ENCODE measurements at places on chromosomes 3 and 15.
A peak's percentile ranks its signal among the peaks of the same experiment; 100 is the strongest.

DNA sequence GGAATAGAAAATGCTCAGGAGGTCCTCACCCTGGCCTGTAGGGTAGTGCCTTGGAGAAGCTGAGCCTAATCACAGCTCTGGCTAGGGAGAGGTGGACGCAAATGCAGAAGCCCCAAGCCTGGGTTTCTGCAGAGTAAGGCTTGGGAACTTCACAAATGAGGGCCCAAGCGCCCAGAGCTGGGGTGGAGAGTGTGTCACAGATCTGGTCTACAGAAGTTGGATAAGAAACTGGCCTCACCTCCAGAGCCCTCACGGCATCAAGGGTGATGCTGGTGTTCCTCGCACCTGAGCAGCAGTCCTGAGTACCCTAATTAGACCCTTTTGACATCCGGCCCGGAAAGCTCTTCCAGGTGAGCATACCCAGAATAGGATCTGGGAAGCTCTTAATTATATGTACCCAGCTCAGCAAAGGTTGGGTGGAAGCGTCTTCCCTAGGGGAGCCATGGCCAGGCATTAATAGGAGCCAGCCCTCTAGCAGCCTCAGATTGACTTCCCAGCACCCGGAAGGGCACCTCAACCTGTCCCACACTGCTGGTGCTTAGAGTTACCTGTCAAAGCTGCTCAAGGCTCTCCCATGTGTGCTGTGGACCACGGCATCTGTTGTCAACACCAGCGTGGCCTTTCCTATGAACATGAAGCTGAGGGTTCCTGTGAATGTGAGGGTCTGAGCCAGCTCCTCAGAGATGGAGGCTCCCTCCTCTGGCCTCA, 31.8 kb downstream of the RBM5 start:
- no peak for DNase-seq

DNA sequence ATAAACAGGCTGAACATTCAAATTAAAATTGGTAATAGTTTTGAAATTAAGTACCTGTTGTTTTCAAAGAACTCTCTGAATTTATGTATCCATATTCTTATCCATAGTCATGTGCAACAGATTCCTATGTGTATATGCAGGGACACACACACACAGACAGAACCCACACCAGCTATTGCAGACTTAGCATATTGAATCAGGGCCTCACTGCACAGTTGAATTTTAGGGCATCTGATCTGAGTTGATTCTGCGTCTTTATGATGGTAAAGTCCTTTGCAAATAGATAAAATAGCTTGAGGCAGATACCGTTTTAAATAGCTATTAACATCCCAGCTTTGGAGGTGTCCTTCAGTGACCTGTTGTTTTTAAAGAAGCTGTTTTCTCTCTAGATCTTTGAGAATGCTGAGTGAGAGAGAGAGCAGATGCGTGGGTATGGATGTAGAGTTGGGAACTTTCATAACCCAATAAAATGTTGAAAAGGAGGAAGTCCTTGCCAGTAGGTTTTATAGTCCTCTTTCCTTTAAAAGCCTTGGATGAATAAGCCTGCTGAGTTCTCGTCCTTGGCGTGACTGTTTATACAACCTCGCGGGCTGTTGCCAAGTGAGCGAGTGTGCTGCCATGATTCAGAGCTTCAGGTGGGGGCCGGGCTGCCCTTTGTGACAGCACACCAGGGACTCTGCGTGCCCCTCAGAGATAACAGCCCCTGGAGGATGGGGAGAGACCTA, 18.3 kb downstream of the MYZAP start:
- no peak for DNase-seq

- no peak for DNase-seq
Measured at GRCh38 chr3:10629671-10630040, 124.3 kb upstream of the ATP2B2 start.

DNA sequence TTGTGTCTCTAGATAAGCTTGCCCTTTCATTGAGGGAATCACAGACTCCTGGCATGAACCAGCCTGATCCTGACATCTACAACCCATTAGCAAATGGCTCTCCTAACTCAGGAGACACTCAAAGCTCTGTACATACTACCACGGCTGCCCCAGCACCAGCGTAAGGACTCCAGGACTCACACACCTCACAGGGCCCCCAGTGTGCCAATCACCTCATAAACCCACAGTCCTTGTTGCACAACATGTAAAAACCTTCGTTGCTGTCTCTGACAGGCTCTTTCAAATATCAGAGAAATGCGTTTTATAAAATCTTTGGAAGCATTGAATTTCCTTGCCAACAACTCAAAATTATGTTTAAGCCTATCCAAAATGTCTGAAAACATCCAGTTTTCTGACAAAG, 7.3 kb downstream of the FYCO1 start:
- no peak for DNase-seq

GRCh38 chr15:82677720-82678323, 30.7 kb upstream of the CPEB1 start:
- peak; percentile 25 for DNase-seq

- no peak for DNase-seq
Measured at GRCh38 chr3:58625196-58625824, 41.3 kb downstream of the FAM3D start.

- no peak for DNase-seq
Measured at GRCh38 chr15:39332846-39333245, 248.0 kb upstream of the THBS1 start.

- DNase-seq = no peak
Measured at GRCh38 chr3:101637451-101637850, 39.5 kb downstream of the ZBTB11 start.

DNA sequence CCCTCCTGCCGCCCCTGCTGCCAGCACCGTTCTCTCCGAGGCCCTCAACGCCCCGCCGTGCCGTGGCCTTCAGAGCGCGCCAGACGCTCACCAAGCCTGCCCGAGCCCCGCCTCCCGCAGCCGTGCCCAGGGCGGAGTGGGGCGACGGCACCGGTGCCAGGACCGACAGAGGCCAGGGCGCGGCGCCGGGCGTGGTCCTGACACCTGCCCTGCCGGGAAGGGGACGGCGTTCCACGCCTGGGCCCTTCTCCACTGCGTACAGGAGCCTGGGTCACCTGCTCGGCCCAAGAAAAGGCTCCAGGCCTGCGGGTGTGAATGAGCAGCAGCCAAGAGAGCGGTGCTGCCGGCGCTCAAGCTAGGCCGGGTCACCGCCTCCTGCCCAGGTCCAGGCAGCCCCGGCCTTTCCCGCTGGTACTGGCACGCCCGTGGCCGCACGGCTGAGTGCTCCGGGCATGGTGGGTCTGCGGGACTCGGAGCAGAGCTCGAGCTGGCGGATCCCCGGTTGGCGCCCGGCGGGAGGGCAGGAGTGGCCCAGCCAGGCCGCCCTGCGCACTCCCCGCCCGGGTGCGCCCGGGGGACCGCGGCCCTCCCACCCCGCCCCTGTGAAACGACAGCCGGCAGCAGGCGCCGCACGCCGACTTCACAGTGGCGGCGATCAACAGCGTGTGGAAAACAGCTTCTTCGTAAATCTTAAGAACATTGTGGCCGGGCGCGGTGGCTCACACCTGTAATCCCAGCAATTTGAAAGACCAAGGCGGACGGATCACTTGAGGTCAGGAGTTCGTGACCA, 4.2 kb downstream of the OCA2 start:
- peak; percentile 60 for DNase-seq

Data from ecto neural progenitor cell (in vitro differentiated cells).